NCI-H2029 (cell line): ENCODE measurements at places on chromosomes 6 and 20.

DNA sequence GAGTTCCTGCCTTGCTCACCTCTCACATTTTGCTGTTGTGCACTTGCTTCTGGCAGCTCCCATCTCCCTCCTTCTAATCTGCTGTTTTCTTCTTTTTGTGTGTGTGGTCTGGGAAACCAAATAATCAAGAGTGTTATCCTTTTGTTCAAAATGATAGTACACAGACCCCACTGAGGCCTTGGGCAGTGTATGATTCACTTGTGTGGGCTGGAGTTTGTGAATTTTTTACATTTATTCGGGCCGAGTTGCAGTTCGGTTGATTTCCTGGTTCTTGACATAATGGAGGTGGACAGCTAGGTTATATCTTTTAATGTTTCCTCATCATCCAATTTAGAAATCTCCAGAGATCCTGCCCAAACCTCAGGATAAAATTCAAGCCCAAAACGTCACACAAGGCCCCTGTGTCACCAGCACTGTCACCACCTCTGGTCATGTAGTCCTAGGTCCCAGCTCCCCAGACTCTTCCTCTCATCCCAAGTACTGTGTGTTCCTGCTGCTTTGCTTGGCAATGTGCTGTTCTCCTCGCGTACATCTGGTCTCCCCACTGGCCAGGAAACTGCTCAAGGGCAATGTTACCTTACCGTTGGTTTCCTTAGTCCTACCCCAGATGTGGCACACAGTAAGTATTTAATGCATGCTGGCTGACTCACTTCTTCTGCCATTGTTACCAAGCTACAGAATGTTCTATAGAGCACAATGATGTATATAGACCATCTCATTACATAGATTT, 55.7 kb upstream of the PHACTR2 start:
- DNase-seq: no peak

GRCh38 chr20:3997446-3997845, 17.9 kb downstream of the RNF24 start:
- no peak for DNase-seq

DNA sequence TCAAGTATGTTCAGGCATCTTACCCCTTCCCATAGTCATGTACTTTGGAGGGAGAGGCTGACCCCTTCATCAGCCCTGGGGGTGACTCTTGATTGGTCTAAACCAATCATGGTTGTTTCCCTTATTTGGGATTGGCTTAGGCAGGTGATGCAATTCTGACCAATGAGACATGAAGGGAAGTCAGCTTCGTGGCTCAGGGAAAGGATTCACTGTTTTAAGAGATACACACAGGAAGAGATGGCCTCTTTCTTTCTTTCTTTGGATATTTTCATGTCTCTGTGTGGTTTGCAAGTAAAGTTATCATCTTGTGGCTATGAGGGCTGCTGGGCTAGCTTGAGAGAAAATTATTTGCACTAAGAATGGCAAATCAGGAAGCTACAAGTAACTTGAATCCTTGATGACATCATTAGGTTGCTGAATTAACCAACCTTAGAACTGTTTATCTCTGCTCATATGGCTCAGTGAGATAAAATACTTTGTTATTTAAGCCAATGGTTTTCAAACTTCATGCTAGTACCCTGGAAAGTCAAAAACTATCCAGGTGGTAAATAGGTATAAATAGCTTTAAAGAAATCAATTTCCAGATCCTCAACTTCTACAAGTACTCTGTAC, 144.2 kb upstream of the CENPW start:
- DNase-seq: no peak

DNA sequence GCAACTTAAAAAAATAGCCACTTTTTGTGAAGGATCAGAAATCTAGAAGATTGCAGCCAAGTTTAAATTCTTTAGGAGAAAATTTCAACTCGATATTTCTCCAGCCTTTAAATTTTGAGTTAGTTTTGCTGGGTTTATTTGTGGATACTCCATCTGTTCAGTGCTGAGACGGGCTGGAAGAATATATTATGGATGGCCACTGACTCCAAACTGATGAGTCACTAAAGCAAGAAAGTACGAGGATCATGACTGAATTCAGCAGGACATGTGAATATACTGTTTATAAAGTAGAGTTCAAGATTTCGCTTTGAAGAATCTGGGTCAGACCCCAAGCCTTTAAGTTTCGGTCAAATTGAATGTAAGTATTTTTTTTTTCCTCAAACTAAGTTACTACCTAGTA, 199.5 kb downstream of the ADGRB3 start:
- no peak for DNase-seq

DNA sequence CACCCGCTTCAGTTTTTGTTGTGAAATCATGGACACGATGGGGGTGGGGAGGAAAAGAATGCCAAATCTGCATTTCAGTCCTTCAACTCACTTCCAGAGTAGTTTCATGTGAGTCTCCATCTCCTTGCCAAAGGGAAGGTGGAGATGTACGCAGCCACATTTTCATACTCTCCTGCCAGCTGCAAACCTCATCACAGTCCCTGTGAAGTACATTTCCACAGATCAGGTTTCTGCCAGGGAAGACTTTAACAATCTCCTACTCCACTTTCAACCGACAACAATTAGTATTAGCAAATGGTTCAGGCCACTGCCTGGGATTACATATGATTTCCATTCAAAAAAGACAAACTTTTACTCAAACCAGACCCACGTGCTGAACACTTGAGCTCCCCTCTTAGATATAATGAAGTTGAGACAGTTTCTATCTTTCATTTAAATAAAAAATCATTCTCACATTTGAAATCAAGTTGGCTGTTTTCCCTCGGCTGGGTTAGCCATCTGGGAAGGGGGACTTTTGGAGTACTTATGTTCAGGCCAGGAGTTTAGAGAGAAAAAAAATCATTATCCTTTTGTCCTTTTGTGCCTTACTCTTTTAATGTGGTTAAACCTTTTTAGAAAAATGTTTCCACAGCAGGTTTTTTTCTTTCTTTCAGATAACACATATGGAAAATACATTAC, 51.0 kb upstream of the CEP162 start:
- DNase-seq: no peak

GRCh38 chr6:78268591-78269452, 598.5 kb upstream of the IRAK1BP1 start:
- DNase-seq: no peak

GRCh38 chr20:289693-290083, 862 bp downstream of the C20orf96 start:
- no peak for DNase-seq

- no peak for DNase-seq
Measured at GRCh38 chr20:22728146-22728745, 143.9 kb upstream of the FOXA2 start.

DNA sequence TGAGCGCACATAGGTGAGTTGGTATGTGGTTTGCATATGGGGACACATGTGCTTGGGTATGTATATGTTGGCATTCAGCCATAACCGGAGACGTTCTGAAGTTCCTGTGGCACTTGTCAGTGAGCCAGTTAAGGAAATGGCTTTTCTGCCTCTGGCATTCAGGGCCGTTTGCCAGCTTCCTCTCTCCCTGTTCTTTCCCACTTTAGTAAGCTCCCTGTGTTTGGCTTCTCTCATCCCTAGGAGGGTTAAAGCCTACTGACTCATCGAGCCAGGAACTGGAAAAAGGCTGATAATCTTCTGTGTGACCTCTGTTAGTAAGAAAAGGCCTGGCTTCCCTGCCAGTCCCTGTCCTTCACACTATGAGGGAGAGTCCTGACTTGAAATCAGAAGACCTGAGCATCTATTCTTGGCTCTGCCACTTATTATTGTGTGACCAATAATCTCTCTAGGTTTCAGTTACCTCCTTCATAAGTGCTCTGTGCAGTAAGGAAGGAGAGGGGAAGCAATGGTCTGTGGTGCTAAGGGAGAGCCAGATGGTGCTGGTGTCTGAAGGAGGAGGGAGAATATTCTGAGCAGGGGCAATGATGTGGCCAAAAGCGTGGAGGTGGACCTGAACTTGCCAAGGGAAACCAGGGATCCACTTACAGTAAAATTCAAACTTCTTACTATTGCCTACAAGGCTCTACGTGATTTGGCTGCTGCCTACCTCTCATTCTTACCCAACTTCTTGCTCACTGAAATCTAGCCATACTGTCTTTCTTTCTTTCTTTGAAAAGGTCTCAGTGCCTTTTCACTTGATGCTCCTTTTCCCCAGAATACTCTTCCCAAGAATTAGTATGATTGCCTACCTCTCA, 31.4 kb downstream of the ACSS2 start:
- peak; percentile 79 for DNase-seq

- DNase-seq: no peak
Measured at GRCh38 chr6:131844243-131844841, 36.5 kb downstream of the ENPP1 start.

DNA sequence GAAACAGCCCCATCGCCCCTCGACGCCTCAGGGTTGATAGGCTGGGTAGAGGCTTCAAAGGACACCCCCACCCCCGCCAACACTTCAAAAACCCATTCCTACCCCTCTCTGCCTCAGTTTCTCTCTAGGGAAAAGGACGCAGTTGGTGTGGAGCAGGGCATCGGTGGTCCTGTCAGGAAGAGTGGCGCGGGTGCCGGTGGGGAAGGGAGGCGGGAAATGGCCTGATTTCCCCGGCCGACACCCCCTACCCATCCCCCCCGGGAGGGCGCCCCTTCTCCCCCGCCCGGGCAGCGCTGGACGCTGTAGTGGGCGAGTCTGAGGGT, 367 bp downstream of the NRSN2 start:
- DNase-seq: no peak

DNA sequence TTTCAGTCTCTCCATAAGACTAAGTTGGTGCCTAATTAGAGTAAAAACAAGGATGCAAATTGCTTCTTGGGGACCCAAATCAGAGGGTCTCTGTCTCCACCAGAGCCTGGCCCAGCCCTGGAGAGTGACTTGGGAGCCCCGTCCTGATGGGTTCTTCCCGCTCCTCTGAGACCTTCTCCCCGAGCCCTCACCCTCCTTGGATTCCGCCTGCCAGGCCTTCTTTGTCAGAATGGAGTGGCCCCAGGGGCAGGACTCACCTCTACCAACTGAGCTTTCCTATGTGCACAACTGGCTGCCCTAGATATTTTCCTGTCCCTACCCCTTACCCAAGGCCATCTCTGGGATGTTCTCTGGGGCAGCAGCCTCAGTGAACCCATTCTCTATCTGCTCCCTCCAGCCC, 9.7 kb downstream of the SYNDIG1 start:
- DNase-seq: no peak

DNA sequence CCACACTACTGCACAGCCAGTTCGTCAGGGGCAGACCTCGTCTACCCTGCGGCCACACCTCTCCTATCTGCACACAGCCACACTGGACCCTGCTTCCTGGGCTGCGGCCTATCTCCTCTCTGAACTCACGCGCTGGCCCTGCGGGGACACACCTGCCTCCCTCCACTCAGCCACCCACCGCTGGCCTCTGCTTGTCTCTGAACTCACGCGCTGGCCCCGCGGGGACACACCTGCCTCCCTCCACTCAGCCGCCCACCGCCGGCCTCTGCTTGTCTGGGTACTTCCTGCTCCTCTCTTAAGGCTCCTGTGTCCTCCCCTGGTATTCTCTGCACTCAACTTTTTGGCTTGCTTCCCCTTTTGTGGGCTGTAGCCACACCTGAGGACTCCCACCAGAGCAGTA, 52.3 kb downstream of the HUS1B start:
- DNase-seq: no peak

- DNase-seq: no peak
Measured at GRCh38 chr6:89777455-89777854, 42.1 kb downstream of the MDN1 start.

DNA sequence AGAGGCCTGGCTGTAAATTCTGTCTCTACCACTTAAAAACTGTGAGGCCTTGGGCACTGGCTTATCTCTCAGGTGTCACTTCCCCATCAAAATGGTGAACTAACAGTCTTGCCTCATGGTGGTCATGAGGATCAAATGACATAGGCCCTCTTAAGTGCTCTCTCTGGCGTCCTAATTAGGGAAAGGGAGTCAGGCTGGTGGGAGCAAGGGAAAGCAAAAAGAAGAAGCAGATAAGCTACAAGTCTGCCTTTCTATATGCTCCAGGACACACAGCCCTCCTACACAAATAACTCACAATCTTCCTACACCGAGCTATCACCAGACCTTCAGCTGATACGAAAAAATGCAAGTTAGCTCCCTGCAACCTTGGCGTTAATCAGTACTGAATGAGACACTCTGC, 19.5 kb upstream of the SLC22A16 start:
- DNase-seq: peak; percentile 62

DNA sequence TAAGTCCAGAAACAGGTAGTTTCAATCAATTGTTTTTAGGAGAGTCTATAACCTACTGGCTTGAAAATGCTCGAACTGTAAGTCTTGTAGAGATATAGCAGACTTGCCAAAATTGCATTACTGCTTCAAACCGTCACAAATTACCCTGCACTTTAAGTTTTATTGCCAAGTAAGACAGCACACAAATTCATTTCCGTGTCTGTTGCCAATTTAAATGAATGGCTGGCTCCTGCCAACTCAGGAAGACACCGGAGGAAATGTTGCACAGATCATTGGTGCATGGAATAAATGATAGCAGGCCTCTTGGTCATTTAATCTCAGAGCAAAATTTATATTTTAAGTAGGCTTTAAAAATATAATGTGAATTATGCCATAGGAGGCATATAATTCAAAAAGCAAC, 438.1 kb downstream of the HACE1 start:
- DNase-seq: no peak

DNA sequence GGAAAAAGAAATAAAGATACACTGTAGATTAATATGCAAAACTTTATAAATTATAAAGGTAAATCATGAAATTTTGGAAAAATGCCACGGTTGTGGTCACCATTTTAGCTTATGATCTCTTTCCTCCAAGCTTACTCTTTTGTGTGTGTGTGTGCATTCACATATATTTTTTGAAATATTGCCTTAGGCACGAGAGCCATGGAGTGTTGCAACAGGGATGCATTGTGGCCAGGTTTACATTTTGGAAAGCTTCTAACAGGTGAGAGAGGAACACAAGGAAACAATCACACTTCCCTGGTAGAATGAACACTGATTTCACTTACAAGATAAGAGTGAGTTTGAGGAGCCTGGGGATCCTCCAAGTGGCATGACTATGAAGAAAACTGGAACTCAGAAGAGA, 214.5 kb upstream of the TENT5A start:
- no peak for DNase-seq

DNA sequence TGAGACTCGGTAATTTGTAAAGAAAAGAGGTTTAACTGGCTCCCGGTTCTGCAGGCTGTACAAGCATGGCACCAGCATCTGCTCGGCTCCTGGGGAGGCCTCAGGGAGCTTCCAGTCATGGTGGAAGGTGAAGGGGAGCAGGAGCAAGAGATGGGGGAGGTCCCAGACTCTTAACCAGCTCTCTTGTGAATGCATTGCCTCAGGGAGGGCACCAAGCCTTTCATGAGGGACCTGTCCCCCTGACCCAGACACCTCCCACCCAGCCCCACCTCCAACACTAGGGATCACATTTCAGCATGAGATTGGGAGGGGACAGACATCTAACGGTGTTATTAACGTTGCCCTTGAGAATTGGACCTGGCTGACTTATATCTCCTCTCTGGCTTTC, 68.6 kb downstream of the PTPN1 start:
- no peak for DNase-seq

- no peak for DNase-seq
Measured at GRCh38 chr6:2665146-2666070, 85.3 kb downstream of the MYLK4 start.

DNA sequence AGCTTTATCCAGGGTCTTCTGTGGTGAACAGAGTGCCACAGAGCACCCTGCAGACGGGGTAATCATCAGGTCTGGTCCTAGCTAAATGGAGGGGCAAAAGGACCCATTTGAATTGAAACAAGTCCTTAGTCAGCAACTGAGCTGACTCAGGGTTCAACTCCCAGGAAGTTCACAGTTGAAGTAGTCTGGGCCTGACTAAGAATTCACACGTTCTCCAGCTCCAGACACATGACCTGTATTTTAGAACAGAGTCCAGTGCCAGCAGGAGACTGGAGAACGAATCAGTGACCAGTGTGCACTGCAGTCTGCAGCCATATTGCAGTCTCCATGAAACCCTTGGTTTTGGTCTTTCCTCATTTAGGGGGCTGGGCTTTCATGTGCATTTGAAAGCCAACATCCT, 85.2 kb downstream of the ELOVL4 start:
- no peak for DNase-seq
